ENCODE measurements at places on chromosomes 3 and 15. TPM values are rescaled to one million over a fixed set of nuclear protein-coding genes. Genes with fewer than 3 reads are reported as not detected.

The ADAMTSL3 gene
- 0.05 TPM for total RNA-seq

The ISL2 gene
- 0.11 TPM for total RNA-seq

GRCh38 chr3:186361762-186362536 lies at the start of gene DGKG:
DGKG (minus strand) TSS chr3:186362234; CDS start chr3:186320459, 41,775 bp downstream.
- DNase-seq, result no peak

- no peak for DNase-seq
These were observed 154.9 kb downstream of the SEMA6D start for GRCh38 chr15:47872208-47872607.

DNA sequence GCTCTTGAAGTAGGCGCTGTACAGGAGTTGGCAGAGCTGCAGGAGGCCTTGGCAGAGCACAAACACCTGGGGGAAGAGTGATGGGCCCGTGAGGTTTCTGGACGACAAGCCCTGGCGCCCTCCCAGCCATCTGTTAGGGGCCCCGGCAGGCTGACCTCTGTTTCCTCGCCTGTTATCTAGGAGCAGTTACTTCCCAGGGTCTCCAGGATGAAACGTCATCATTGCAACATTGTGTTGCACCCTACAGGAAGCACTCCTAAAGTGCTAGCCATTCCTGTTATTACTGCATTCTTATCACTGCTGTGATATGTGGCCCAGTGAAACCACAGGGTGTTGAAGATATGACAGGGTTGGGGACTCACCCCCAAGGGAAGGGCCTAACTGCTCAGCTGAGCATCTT lies 50.2 kb downstream of the SLCO2A1 start:
- no peak for DNase-seq

DNA sequence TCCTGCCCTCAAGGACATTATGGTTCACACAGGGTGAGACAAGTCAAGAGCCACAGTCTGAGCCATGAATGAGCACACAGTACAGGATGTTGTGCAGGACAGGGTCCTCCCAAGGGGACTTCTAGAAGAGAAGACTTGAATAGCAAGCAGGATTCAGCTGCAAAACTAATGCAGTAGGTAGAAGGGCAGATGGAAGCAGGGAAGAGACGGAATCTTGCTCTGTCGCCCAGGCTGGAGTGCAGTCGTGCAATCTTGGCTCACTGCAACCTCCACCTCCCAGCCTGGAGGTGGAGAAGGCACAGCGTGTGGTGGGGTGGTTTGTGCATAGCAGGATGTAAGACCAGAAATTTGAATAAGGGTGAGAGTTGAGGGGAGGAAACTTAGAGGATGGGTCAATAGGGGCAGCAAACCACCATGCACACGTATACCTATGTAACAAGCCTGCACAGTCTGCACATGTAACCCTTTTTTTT lies 8.0 kb downstream of the BCL2L10 start:
- no peak for DNase-seq

DNA sequence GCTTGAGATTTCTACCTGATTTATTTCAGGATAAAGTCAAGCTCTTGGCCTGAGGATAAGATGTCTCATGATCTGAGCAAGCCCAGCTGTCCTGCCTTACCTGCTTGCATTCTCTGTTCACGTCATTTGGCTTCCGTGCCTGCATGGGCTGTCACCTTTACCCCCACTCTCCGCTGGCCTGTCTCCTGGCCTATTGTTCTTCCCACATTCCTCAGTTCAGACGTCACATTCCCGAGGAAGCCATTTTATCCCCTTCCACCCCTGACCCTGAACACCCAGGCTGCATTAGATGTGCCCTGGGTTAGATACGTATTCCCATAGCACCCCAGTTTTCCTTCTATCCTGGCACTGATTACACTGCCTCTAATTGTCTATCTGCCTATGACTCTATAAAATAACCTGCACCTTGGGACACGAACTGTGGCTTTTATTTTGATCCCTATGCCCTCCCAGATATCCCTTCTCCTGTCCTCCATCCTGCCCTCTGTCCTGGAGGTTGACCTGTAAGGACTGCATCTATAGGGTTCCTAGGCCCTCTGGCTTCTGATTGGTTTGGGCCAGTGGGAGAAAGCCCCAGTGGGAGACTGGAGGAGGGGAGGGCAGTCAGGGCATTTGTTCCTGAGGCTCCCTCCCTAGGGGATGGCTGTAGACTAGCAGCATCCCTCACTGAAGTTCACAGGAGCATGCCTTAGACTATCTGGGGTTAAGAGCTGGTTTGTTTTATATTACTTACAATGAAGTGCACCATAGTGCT lies 19.2 kb upstream of the UBE2Q2 start:
- no peak for DNase-seq
